Activated T-helper 17 cell treated with anti-CD3 and anti-CD28 coated beads, Interleukin-2, amount 50 U/mL, for 72 hours (primary cell): ENCODE measurements at places on chromosomes 16 and 17.
A peak's percentile ranks its signal among the peaks of the same experiment; 100 is the strongest.

GRCh38 chr17:73060721-73061120 lies 31.8 kb downstream of the SLC39A11 start:
- ATAC-seq: no peak

- ATAC-seq: no peak
Measured at GRCh38 chr17:4513113-4514032, 14.7 kb downstream of the SPNS2 start.

DNA sequence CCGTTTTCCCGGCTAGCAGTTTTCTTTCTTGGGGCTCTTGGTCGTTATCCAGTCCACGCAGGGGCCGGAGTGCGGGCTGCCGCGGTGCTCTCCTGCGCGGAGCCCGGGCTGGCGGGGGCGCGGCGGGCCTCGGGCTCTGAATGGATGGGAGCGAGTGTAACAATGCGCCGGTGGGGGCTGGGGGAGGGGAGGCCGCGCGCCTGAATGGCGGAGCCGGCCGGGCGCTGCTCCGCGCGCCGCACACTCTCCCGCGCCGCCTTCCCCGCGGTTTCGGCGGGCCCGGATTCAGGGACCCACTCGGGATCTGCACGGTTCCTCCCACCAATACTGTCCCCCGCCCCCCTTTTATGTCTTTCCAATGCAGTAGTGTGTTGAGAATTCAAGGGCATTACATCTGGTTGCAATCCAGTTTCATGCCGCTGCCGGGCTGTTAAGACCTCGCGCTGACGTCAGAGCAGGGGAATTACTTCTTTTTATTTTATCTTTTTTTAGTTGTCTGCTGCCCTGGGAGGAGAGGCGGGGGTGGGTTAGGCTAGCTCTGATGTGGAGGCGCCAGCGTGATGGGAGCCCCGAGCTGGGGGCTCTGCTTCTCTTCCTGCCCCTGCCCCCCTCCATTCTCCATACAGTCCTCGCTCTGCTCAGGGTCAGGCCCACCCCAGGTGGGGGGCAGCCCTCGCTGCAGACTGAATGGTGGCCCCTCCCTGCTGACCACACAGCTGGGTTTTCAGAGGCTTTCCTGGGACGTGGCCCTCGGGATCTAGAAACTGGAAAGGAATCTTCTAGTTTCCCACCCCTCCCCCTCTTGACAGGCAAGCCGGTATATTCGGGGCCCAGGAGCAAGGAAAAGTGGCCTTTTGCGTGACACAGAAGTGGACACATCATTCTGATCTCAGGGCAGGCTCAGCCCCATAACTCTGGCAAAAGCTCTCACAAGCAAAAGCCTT lies 1.8 kb downstream of the RAI1 start:
- ATAC-seq: peak; percentile 53

- no peak for ATAC-seq
Measured at GRCh38 chr17:83191388-83192160, 112.2 kb downstream of the METRNL start.

- no peak for ATAC-seq
Measured at GRCh38 chr17:55745258-55745657, 5.6 kb upstream of the PCTP start.

DNA sequence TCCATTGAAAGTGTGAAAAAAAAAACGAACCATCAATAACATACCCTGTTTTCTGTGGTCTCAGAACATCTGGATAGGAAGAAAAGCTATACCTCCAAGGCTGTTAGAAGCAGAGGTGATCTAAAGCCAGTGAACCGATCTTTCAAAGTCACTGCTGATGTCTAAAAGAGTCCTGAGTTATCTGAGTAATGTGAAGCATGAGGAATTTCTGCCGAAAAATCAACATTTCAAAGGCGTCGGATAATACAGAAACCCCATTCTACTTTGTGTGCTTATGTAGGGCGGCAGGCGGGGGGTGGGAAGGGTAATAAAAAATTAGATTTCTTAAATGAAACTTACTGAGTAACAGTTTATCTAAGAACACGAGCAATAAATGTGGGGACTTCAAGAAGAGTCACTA lies 3.9 kb downstream of the XYLT1 start:
- ATAC-seq: no peak

- ATAC-seq: no peak
Measured at GRCh38 chr17:21510686-21511362, 134.7 kb downstream of the KCNJ12 start.

DNA sequence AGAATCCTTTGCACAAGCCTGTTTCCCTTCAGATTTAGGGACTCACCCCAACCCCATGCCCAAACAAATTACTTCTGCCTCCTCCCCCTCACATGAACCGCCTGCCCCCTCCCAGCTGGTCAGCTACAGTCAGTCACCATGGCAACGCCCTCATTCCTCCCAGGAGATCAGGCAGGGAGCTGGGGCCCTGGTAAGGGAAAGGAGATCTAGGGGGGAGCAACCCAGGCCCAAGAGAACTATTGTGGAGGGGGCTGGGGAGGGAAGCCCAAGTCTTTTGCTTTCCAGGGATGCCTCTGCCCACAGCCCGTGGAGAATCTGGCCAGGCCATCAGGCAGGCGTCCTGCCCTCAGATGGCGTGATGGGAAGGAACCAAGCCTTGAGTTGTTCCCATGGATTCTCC lies 2.8 kb downstream of the FAM171A2 start:
- no peak for ATAC-seq

GRCh38 chr16:78998879-78999278 lies 601.7 kb downstream of the MAF start:
- ATAC-seq: no peak

DNA sequence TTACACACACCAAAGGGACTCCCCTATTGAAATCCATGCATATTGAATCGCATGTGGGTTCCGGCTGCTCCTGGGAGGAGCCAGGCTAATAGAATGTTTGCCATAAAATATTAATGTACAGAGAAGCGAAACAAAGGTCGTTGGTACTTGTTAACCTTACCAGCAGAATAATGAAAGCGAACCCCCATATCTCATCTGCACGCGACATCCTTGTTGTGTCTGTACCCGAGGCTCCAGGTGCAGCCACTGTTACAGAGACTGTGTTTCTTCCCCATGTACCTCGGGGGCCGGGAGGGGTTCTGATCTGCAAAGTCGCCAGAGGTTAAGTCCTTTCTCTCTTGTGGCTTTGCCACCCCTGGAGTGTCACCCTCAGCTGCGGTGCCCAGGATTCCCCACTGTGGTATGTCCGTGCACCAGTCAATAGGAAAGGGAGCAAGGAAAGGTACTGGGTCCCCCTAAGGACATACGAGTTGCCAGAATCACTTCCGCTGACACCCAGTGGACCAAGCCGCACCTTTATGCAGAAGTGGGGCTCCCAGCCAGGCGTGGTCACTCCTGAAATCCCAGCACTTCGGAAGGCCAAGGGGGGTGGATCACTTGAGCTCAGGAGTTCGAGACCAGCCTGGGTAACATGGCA lies 2.2 kb downstream of the GAA start:
- no peak for ATAC-seq

GRCh38 chr17:3982113-3982512 lies 17.9 kb upstream of the ATP2A3 start:
- no peak for ATAC-seq

DNA sequence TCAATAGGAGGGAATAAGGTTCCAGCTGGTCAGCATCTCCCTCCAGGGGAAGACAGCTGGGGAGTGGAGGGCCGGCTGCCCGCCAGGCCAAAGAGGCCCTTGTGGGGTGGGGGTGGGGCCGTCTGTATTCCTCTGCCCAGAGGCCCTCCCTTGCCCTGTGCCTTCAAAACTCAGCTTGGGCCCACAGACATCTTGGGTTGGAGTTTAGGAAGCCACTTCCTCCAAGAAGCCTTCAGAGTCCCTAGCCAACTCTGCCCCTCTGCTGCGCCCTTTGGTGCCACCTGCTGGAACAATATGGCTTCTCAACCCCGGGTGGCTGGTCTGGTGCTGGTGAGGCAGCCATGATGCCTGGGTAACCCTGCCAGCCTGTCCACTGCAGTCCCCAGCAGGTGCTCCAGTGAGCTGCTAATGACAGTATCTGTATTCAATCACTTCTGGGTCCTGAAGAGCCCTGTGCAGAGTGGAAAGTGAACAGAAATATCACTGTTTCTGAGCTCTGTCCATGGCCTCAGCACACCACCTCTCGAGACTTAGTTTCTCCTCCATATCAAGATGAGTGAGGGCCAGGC lies 16.7 kb downstream of the HSD11B2 start:
- peak; percentile 97 for ATAC-seq

DNA sequence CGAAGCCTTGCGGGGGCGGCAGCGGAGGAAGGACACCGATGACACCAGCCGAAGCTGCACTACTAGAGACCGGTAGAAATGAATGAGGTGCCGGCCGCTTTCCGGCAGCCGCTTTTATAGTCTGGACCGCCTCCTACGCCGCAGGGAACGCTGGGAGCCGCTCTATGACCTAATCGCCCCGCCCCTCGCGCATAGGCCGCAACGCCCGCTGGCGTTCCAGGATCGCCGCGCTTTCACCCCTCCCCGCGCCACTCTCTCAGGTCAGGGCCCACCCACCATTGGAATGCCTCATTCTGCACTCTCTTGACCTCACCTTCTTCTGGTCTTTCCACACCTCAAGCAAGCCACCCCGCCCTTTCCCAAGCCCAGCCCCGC lies at the start of gene DDX5:
TSS of gene DDX5 (minus strand) at position 89 of the 375 bp plus-strand sequence. CDS start 170 bp downstream, outside the sequence.
- peak; percentile 74 for ATAC-seq

- ATAC-seq: peak; percentile 68
Measured at GRCh38 chr16:84593825-84594724, 23.8 kb downstream of the COTL1 start.

DNA sequence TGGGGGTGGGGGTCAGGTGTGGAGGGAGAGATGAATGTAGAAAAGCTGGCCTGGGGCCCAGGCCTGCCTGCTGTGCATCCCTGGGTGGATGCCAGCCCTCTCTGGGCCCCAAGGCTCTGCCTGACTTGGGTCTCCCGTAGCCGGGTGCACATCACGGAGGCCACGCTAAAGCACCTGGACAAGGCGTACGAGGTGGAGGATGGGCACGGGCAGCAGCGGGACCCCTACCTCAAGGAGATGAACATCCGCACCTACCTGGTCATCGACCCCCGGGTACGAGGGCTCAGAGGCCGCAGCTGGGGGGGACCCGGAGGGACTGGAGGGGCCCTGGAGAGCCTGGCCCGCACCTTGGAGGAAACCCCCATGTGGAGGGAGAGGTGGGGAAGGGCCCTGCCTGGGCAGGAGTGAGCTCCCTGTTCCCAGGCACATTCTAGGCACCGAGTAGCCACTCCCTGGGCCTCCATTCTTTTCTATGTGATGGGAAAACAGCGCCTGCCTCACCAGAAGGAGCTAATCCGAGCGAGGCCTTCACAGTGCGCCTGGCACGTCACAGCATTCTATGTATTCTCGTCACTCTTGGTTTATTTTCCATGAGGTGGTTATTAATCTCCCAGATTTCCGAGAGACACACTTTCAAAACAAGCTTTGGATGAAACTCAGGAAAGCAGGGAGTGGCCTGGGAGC lies 34.7 kb downstream of the ADCY7 start:
- no peak for ATAC-seq

DNA sequence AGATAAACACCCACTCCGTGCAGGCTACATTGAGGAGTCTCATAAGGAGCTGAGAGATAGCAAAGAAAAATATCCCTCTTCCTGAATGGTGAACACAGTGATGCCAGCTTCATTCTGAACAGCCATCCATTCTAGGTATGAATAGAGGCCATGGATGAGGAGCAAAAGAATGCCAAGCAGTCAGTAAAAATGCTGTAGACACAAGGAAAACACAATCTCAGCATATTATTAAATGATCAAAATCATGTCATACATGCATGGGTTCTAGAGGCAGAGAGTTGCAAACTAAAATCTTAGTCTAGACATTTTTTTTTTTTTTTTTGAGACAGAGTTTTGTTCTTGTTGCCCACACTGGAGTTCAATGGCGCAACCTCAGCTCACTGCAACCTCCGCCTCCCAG lies 313.0 kb downstream of the SOX9 start:
- no peak for ATAC-seq

- no peak for ATAC-seq
Measured at GRCh38 chr17:10623737-10624338, 33.3 kb downstream of the MYH3 start.

- ATAC-seq: peak; percentile 95
Measured at GRCh38 chr16:48123104-48123788, 32.5 kb downstream of the ABCC12 start.

DNA sequence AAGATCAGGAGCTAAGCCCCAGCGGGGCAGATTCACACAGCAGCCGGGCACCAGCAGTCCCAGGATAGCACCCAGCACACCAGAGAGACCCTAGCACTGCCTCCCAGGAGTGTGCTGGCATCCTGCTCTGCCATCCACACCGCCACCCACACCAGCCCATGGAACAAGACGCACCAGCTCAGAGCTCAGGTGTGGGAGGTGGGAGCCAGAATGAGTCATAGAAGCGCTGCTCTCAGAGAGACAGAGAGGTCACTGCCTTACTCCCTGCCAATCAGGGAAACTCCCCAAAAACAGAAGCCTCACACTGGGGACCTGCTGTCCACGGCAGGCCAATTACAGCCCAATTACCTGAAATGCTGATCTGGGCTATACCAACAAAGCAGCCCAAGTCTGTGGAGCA lies 64.9 kb downstream of the CDYL2 start:
- peak; percentile 93 for ATAC-seq

GRCh38 chr16:51951668-51952298 lies 595.2 kb downstream of the TOX3 start:
- no peak for ATAC-seq

- no peak for ATAC-seq
Measured at GRCh38 chr17:41452281-41452680, 11.5 kb upstream of the KRT38 start.

DNA sequence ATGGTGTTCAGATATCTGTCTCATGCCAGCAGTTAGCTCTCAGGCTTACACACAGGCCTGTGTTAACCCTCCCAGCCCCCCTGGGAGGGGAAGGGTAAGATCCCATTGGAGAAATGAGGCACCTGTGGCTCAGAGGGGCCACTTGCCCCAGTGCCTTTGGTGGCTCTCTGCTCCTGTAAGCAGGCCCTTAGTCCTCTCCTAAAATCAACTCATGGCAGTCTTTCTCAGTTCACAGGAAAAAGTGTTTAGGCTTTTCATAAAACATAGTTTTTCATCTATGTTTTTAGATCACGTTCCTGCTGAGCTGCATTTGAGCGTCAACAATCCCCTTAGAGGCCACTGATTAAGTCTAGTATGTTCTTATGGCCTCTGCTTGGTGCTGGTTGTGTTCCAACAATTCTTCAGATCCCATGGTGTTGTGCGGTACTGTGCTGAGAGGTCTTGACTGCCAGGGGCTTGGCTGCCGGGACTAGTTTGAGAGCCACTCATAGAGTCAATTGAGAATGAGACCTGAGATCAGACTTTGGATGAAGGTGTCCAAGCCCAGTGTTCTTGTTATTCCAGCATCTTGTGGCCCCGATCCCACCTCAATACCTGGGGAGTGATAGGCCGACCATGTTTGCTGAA lies 10.6 kb downstream of the TAOK2 start:
- no peak for ATAC-seq

- ATAC-seq: no peak
Measured at GRCh38 chr16:50592996-50593395, 44.8 kb downstream of the NKD1 start.

DNA sequence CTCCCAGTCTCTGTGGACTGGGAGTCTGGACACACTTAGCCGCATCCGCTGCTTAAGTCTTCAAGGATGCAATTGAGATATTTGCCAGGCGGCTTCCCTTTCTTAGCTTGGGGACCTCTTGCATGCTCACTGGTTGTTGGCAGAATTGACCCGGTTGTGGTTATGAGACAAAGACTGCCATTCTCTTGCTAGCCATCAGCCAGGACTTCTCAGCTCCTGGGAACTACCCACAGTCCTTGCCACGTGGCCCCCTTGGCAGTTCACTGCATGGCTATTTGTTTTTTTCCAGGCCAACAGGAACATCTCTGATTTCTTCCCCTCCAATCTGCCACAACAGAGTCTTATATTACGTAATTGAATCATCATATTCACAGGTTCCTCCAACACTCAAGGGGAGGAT lies 25.5 kb downstream of the CACNG4 start:
- ATAC-seq: no peak

- no peak for ATAC-seq
Measured at GRCh38 chr17:60390186-60390585, 1.7 kb downstream of the USP32 start.

GRCh38 chr16:85947230-85948137 lies 48.5 kb downstream of the IRF8 start:
- peak; percentile 93 for ATAC-seq
